ENCODE measurements at places on chromosomes 11 and 22.

- DNase-seq = no peak
Observed at GRCh38 chr11:116180806-116181600, 591.8 kb downstream of the BUD13 start.

- no peak for DNase-seq
Observed at GRCh38 chr11:35214226-35214770, 75.3 kb downstream of the CD44 start.

- peak; percentile 82 for DNase-seq
Observed at GRCh38 chr22:25153961-25154666, 45.5 kb upstream of the CRYBB3 start.

GRCh38 chr11:118341815-118342489 lies 553 bp downstream of the CD3D start:
- no peak for DNase-seq

DNA sequence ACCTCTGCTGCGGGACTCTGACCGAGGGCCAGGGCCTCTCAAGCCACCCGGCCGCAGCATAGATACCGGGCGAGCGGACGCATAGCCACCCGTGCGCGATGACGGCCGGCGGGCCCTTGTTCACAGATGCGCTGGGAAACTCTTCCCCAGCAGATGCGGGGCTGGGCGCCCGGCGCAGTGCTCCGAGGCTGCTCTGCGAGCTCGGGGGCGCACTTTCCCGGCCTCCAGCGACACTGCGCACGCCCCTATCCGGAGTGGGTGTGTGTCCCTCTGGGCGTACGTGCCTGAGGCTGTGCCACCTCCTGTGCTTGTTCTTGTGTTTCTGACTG lies 104.7 kb upstream of the E2F8 start:
- no peak for DNase-seq

DNA sequence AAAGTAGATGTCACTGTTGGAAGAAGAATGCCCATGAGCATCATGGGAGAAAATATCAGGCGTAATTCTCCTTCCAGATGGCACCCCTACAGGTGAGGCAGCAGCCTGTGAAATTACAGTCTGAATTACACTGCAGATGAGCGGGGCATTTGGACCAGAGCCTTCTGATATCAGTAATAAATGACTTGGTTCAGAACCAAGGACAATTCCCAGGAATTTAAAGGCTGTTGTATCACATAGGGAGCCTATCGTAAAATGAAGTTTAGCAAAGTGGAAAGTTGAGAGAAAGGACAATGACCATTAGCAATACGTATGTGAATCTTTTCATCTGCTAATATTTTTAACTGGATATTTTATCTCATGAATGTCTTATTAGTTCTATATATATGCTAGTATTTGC lies 61.3 kb downstream of the PRMT3 start:
- DNase-seq = no peak

GRCh38 chr22:42188808-42189447 lies 58.3 kb upstream of the CYP2D6 start:
- DNase-seq = no peak

DNA sequence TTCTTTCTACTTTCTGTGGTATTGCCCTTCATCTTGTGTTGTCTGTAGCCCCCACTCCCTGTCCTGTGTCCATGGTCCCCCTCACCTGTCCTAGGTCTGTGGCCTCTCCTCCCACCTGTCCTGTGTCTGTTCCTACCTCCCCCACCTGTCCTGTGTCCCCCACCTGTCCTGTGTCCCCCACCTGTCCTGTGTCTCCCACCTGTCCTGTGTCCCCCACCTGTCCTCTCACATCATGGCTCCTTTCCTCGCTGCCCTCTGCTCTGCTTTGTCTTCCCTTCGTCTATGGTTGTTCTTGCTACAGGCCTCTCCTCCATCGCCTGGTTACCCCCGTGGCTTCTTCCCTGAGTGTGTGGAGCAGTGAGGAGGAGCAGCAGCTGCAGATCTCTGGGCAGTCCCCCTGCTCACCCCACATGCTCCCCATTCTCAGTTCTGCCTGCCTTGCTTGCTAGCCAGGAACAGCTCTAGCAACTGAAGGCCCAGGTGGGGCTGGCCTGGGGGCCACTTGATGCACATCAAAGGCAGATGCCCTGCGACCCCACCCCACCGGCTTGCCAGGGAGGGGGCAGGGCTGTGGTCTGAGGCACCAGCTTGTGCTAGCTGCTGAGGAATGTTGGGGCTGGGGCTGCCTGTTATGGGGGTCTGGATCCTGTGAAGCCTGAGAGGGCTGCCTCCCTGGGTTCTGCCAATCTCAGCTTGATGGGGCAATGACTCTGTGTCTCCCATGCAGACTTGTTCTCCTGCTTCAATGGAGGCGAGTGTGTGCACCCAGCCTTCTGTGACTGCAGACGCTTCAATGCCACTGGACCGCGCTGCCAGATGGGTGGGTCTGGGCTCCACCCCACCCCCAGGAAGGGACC lies 5.6 kb downstream of the OTOG start:
- DNase-seq = no peak

DNA sequence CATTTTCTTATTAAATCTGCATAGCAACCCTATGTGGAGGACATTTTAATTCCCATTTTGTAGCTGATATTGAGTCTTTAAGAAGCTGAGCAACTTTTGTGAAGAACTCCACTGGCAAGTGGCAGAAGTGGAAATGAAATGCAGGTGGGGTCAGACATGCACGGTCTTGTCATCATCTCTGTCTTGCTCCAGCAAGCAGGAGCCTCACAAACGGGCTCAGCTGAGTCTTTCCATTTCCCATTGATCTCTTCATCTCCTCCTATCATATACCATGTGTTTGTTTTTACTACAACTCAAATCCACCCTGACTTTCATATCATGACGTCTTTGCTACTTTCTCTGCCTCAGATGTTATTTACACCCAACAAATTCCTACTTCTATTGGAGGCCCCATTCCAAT lies 97.9 kb upstream of the TENM4 start:
- DNase-seq = no peak

- no peak for DNase-seq
Observed at GRCh38 chr22:33569018-33569417, 351.3 kb downstream of the LARGE1 start.

GRCh38 chr11:47395223-47396048 lies 13.0 kb upstream of the SLC39A13 start:
- no peak for DNase-seq

DNA sequence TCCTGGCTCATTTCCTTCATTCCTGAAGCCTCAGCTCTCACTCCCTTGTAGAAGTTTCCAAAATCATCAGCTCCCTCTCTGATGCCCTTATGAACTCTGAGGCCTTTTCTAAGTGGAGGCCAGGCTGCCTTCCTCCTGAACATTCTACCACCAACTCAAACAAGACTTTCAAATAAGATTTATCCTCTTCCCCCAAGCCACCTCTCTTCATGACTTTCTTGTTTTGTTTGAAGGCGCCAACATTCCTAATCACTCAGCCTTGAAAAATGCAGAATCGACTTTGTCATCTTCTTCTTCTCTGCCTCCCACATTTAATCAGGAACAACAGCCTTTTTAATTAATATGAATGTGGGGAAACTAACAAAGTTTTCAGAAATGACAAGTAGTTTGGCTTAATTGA lies 927.9 kb downstream of the OPCML start:
- DNase-seq = peak; percentile 44

DNA sequence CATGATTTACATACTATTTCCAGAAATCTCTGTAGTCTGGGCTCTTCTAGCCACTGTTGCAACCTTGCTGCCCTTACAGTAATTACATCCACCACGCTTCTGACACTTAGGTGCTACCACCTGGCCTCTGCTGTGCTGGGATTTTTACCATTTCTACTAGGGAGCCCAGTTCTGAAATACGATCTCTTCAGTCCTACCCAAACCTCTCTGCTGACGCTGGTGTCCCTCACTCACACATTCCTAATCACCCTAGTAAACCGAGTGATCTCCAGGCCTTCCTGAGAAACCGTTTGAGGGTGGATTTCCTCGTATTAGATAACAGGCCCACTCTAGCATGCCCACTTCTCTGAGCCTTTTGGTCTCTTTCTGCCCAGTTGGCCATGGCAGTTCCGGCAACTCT lies 588.9 kb upstream of the CADM1 start:
- no peak for DNase-seq

- no peak for DNase-seq
Observed at GRCh38 chr11:26199331-26200095, 132.4 kb upstream of the ANO3 start.

- DNase-seq = peak; percentile 39
Observed at GRCh38 chr11:19738124-19738523, 25.5 kb downstream of the NAV2 start.

DNA sequence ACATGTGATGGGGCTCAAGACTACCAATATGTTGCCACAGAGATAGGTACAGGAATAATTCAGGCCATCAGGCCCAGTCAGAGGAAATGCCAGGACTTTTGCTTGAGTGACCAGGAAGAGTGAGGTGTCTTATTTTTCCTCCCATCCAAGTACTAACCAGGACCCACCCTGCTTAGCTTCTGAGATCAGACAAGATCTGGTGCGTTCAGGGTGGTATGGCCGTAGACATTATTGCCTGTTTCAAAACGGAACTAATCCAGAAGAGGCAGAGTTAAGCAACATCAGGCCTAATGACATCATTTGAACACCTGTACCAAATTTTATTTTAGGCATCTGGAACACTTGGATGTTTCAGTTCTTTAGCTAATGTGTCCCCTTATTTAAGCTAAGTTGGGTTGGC lies 205.5 kb upstream of the POU2AF2 start:
- DNase-seq = no peak

DNA sequence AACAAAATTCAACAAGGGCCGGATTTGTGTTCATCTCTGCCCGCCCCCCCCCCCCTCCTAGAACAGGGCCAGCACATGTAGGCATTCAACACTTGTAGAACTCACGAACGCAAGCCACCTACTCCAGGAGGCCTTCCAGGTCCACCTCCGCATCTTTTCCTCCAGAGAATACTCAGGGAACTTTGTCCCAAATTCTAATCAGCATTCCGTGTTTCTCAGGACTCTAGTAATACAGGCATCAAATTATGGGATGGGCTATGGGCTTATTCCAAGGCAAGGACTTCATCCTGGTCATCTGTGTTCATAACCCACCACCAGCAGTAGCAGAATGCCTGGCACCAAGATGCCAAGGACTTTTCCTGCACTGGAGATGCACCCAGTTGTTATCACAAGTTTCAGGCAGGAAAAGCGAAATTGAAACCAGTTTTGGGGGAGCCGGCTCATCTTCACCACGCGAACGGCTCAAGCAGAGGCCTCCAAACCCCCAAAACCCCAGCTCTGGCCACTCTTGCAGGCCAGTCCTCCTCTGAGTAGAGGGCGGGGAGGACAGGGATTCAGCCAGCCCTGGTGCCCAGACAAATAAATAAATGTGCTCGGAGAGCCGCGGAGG lies 462 bp downstream of the UBE2L6 start:
- DNase-seq = no peak

GRCh38 chr11:23217072-23217471 lies 356.8 kb upstream of the CCDC179 start:
- no peak for DNase-seq

GRCh38 chr11:85712953-85713352 lies 27.0 kb upstream of the CCDC89 start:
- DNase-seq = peak; percentile 28

- DNase-seq = no peak
Observed at GRCh38 chr11:118634431-118635236, 27.2 kb downstream of the PHLDB1 start.

DNA sequence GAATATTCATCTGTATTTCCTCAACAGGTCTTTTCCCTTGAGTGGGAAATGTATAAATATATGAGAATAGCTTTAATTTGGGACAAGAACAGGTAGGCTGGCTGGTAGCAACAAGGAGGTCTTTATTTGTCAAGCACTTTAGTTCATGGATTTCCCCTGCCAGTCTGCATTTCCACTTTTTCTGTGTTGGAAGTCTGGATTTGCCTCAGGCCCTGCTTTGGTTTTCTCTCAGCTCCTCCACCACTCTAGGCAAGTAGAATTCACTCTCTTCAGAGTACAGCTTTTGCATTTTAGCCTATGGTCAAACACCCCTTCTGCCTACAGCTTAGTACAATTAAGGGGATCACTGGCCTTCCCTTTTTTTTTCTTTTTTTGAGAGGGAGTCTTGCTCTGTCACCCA lies 57.1 kb downstream of the QSER1 start:
- DNase-seq = no peak

DNA sequence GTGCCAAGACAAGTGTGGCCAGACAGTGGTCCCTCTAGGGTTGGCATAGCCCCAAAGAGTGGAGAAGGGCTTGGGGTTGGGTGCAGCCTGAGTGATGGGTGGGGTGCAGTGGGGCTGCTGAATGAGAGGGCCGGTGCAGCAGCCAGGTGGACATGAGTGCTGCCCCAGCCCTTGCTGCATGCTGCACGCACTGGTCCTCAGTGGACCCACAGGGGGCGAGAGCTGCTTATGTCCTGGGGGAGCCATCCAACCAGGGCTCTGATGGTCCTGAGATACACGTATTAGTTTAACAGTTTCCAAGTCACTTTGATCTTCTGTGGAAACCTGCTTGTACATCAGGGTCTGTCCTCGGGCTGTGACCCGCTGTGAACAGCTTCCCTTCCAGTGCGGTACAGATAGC lies 23.9 kb upstream of the ACR start:
- DNase-seq = no peak

GRCh38 chr11:16825101-16825500 lies 86.7 kb downstream of the C11orf58 start:
- DNase-seq = no peak

DNA sequence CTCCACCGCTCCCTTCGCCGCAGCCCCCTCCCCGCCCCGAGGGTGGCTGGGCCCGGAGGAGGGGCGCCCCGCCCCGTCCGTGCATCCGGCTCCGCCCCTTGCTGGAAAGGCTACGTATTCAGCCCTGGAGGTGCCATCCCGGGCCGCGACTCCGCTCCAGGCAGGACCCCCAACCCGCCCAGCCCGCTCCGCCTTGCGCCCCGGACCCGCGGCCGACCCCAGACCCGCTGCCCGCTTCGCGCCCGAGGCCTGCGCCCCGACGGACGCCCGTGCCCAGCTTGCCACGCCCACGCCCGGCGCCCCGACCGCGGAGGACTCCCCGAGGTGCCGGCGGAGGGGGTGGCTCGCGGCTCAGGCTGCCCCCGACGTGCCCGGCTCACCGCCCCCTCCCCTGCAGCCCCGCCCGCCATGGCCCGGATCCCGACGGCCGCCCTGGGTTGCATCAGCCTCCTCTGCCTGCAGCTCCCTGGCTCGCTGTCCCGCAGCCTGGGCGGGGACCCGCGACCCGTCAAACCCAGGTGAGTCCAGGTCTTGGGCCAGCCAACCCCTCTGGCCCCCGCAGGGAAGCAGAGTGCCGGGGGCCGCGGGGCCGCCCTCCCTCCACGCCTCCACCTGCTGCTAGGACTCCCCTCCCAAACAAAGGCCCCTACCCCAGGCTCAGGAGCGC lies at the start of gene ADM2:
Gene ADM2, plus strand, starts transcription at position 104 of the 667 bp plus-strand sequence. Its CDS starts 305 bp downstream, at position 409.
- DNase-seq = no peak

Measured in RPMI7951 (cell line).